HFFc6 (cell line): ENCODE measurements at places on chromosomes 1 and 21.

GRCh38 chr21:39000496-39000895 lies 182.8 kb downstream of the PSMG1 start:
- no peak for DNase-seq

GRCh38 chr1:150841626-150842025 lies 33.6 kb upstream of the CTSK start:
- DNase-seq: no peak

DNA sequence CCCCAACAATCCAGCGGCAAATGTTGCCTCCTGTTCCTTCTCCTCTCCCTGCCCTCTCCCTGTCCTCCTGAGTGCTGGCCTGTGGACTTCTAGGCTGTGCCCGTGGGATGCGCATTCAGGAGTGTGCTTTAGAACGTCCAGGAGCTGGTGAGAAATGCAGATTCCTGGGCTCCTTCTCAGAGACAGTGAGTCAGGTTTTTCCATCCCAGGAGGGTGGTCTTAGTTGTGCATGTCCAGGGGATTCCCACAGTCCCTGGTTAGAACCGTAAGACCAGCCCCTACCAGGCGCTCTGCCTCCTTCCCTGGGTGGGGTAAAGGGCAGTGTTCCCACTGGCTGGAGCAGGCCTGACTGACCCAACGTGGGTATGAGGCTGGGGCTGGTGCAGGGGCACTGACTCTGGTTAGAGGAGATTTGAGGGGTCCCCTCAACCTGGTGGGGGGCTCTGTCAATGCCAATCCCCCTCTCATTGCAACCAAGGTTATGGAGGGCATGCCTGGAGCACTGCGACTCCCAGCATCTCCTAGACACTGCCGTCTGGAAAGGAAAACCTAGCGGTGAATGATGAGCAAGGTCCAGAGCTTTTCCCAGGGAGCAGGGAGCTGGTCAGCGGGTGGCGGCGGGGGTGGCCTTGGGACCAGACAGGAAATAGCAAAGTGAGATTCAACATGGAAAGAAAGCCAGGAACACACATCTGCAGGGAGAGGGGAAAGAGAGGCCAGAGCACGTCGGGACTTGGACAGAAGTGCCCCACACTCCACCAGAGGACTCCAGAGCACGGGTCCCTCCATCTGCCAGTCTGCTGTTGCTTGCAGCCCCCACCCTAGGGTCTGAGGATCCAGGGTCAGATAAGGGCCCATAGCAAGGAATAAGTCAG lies 38.5 kb downstream of the HSPG2 start:
- peak; percentile 39 for DNase-seq

DNA sequence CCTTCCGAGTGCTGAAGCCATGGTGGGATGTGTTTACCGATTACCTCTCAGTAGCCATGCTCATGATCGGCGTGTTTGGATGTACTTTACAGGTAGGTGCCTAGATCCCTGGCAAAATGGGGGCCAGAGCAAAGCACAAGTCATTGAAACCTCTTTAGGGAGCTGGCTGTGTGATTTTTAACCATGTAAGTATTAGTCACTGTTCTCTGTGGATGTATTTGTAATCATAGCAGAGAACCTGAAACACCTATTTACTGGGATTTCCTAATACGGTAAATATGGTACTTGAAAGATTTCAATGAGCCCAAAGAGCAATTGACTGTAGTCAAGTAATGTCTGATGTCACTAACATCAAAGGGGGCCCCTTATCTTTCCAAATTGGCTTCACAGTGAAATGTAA lies 53.6 kb downstream of the LRRC8C start:
- no peak for DNase-seq

DNA sequence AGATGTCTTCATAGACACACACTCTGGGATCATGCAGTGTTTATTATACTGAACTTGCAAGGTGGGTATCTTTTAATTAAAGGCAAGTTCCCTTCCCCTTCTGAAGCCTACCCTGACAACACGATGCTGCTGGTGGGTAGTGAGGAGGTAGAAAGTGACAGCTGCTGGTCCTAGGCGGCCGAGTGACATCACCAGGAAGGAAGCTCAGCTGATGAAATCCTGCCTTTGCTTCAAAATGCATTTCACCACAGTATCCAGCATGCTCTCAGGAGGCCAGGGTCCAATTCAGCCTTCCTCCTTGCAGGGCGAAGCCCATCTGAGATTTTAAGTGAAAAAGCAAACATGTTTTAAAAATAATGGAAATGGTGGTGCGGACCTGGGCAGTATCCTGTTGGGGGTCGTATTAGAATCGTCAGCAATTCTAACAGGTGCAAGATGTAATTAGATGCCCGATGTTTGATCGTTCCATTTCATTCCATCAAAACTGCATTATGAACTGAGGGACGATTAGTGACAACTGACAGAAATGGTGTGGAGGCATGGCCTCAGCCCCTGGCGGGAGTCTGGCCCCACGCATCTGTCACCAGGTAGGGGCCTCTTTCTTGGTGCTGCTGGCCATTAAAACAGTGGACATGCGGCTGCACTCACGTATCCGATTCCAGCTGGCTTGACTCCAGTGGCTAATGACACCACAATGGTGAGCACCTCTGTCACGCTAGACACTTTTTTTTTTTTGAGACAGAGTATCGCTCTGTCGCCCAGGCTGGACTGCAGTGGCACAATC lies 324.8 kb upstream of the C1orf174 start:
- no peak for DNase-seq
